RWPE2 (cell line): ENCODE measurements at places on chromosomes 5 and 9.

DNA sequence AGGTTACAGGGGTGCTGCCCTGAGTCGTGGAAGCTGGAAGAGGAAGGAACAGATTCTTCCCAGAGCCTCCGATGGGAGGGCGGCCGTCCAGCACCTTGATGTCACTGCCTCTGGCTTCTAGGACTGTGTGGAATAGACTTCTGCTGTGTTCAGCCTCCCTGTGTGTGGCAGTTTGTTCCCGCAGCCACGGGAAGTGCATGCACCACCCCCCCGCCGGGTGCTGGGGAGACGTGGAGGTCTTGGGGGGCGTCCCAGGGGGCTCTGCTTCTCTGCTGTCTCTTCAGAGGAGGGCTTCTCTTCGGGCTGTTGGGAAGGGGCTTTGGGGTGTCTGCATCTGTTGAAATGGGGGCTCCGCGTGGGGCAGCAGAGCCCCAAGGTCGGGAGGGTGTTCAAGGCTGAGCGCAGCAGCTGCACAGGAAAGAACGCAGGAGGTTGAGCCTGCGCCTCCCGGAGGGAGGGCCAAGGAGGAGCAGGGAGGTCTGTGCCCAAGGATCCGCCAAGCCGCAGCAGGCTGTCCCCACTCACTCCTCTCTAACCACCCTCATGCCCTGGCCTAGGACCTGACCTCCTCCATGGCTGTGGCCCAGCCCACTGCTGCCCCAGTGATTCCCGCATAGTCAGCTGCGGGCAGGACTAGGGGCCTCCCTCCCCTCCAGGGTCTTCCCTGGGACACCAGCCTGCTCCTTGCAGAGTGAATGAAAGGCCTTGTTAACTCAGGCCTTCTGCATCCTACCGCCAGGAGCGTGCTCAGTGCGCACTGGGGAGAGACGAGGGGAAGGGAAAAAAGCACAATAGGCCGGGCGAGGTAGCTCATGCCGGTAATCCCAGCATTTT lies 45.0 kb downstream of the ROPN1L start:
- no peak for DNase-seq

- DNase-seq, result no peak
These were observed 52.9 kb downstream of the C9orf50 start for GRCh38 chr9:129567842-129568559.

GRCh38 chr9:75064307-75065025 lies 23.5 kb downstream of the NMRK1 start:
- DNase-seq, result no peak

DNA sequence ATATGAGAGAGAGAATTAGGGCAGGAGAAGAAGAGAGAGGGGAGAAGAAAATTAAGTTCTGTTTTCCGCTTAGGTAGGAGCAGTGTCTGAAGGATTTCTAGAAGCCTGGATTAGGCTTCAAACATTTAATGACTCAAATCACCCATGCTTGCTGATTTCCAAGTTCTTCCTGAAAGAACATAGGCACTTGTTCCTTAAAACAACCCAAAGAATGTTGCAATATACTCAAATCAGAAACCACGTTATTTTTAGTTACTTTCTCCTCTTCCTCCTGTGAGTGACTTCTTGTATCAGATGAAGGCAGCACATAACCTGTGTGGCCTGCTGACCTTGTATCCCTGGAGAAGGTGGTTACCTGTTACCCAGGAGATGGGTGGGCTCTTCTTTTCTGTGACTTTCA lies 351.5 kb upstream of the KLF4 start:
- no peak for DNase-seq

DNA sequence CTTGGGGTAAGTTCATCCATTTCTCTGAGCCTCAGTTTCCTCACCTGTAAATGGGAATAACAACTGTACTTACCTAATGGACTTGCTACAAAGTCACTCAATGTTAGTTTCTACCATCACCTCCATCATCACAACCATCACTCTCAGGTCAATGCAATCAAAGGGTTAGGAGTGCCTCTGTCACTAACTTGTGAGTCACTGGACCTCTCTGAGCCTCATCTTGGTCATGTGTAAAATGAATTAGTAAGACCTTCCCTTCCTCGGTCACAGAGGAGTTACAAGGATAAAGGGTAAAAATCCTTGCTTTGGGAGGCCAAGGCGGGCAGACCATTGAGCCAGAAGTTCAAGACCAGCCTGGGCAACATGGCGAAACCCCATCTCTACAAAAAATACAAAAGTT lies 12.8 kb downstream of the FABP6 start:
- no peak for DNase-seq

GRCh38 chr9:109843641-109844040 lies 63.6 kb downstream of the PALM2AKAP2 start:
- DNase-seq, result no peak

GRCh38 chr5:122870219-122870856 lies 24.9 kb downstream of the SNX24 start:
- DNase-seq, result no peak

GRCh38 chr9:94101162-94101853 lies 17.0 kb downstream of the PTPDC1 start:
- DNase-seq, result no peak

DNA sequence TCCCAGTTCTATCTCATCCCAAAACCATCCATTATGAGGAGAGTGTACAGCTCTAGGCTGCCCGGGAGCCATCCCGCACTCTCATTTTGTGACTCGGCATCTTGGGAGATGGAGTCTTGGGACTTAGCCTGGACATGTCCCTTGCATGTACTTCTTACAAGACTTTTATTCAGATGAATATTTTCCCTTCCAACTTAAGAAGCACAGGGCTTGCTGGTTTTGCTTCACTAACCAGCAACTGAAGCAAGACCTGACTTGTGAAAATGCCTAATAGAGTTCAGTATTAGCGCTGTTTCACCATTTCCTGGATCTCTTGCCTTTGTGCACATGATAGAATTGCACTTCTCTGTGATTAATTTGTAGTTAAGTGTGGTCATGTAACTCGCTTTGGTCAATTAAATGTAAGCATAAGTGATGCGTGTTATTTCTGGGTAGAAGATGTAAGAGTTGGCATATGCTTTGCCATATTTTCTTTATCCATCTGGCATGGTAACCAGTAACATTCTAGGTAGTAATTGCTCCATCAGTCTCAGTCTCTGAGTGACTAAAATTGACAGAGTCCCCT lies 55.8 kb downstream of the PDCD1LG2 start:
- DNase-seq, result no peak

GRCh38 chr5:59648949-59649921 lies 244.3 kb downstream of the PDE4D start:
- no peak for DNase-seq

DNA sequence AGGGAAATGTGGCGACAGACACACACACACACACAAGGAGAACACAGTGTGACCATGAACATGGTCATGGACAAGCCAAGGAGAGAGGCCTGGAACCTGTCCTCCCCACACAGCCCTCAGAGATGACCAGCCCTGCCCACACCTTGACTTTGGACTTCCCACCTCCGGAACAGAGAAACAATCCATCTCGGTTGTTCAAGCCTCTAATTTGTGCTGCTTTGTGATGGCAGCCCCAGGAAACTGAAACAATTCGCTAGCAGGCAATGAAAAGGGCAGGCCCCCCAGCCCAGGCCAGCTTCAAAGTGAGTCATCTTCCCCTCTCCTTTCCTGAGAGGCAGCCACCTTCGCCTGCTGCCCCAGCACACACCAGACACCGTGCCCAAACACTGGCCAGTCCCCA lies 47.7 kb downstream of the NSUN2 start:
- no peak for DNase-seq

DNA sequence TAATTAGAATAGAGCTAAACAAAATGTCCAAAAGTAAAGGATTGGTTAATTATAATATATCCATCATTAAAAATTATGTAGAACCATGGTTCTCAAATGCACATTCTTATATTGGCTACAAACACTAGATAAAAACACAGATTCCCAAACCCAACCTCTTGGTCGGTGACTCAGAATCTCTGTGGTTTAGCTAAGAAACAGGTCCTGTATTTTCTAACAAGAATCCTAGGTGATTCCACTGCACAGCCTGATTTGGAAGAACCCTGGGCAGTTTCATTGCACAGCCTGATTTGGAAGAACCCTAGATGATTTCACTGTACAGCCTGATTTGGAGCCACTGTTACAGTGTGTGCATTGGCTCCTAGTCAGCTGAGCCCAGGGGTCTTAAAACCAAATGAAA lies 67.9 kb downstream of the KIAA1958 start:
- no peak for DNase-seq

GRCh38 chr5:102589661-102590060 lies 90.9 kb upstream of the SLCO6A1 start:
- DNase-seq, result no peak

- DNase-seq, result no peak
These were observed 25.5 kb downstream of the CNTLN start for GRCh38 chr9:17160327-17160726.

GRCh38 chr5:122076669-122077365 lies 1.2 kb downstream of the LOX start:
- peak; percentile 83 for DNase-seq

DNA sequence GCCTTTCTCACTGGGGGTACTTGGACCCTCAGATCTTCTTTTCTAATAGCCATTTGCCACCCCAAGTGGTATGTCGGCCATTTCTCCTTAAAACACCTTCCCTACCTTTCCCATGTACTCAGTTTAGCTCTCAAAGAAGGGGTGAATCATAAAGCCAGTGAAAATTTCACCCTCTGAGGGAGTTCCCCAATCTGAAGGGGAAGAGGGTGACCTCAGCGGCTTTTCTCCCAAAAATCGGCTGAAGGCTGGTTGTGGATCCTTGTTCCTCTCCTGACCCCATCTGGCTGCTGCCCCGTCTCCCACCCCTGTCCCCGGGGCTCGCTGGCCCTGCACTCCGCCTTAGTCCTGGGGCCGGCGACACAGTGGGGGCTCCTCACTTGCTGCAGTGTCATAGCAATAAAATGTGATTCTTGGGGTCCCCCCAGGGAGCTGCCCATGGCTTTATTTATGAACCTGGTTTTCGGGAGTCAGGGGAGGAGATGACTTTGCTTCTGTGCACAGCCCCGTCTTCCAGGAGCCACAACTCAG lies 17.3 kb upstream of the LTC4S start:
- peak; percentile 53 for DNase-seq

GRCh38 chr5:149239917-149240316 lies 31.7 kb upstream of the AFAP1L1 start:
- DNase-seq, result no peak

GRCh38 chr9:99144966-99145365 lies 40.1 kb downstream of the TGFBR1 start:
- DNase-seq, result no peak

GRCh38 chr5:15483351-15484097 lies 16.5 kb upstream of the FBXL7 start:
- no peak for DNase-seq

DNA sequence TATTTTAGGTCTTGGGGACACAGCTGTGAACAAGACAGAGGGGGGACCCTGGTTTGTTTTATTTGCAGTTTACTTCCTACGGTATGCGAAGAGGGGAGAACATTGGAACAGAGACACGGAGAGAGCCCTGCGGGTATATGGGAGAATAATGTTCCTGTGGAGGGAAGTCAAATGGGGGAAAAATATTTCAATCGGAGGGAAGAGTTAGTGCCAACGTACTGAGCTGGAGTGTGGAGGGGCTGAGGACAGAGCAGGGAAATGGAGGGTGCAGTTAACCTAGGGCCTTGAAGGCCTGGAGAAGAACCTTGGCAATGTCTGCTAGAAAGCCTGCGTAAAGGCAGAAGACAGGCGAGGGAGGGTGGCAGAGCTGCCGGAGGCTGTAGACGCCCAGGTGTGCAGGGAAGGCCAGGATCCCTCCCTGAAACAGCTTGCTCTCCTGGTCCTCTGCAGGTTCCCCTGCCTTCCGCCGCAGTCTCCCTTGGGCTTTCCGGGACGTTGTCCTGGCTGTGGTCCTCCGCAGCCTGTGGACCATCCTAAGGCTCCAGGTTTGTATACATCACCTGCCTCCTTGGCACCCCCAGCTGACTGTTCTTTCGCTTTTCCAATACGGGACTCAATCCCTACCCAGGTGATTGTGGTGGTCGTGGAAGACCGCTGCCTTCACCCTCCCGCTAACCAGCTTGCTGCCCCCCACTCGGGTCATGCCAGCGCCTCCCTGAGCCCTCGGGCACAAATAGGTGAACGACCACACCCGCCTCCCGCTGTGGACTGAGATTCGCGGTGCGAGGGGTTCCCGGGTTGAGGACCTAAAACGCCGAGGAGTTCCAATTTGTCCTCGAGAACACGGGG lies 1.9 kb upstream of the RACK1 start:
- DNase-seq, result peak; percentile 68

DNA sequence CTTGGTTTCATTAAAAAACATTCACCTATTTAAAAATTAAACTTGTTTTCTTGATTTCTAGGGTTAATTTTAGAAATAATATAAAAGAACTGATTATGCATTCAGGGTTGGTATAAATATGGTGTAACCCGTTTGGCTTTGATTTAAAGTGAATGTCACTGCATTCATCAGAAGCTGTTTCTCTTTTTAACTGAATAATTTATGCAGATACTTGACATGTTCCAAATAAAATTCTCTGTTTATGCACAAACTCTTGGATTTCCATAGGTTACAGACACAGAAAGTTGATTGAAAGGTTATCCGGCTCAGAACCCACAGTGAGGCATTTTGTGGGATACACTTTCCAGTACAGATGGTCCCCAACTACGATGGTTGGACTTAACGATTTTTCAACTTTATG lies 161.3 kb downstream of the HACD4 start:
- no peak for DNase-seq

DNA sequence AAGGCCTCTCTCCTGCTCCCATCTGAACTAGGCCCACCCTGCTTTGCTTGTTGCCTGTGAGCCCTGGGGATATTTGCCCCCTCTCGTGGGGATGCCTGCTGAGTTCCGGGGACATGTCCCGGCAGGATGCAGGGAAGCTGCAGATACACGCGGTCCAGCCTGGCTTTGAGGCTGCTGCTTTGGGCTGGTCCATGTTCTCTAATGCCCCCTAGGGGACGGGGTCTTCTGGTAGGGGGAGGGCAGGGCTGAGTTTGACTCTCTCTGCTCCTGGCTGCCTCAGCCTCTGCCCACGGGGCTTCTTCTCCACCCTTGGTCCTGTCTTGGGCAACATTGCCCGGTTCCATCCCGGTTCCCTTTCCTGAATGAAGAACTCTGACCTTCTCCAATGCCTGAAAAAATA lies 84.9 kb upstream of the ASS1 start:
- no peak for DNase-seq

DNA sequence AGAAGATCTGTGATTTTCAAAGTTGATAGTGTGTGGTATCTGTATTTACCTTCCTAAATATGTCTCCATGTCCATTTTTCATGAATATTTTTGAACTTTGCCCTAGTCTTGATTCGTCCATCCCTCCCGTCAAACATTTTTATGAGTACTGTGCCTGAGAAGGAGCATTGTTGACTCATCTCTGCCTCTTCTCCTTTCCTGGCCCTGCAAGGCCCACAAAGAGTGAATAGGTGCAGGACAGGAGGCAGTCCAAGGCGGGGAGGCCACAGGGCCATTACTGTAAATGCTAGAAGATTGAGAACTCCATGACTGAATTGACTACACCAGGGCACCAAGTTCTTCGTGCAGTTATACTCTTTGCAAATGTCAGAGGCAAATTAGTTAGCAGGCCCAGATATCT lies 200.9 kb downstream of the ZSWIM6 start:
- DNase-seq, result no peak

GRCh38 chr5:146025681-146026080 lies 79.7 kb downstream of the PLAC8L1 start:
- no peak for DNase-seq
